ENCODE measurements at places on chromosomes 3 and 15.

DNA sequence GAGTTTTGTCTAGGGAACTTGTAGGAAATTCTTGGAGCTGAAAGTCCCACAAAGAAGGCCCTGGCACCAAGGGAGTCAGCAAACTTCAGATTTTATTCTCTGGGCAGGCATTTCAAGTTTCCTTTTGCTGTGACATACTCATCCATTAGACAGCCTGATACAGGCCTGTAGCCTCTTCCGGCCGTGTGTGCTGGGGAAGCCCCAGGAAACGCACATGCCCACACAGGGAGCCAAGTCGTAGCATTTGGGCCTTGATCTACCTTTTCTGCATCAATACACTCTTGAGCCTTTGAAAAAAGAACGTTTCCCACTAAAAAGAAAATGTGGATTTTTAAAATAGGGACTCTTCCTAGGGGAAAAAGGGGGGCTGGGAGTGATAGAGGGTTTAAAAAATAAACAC, 15.0 kb downstream of the TIGIT start:
- DNase-seq, result peak; percentile 50

- DNase-seq, result no peak
These were observed 1.6 kb upstream of the ITGB5 start for GRCh38 chr3:124888482-124889441.

- no peak for DNase-seq
These were observed 853.8 kb downstream of the IGSF11 start for GRCh38 chr3:118180853-118181252.

DNA sequence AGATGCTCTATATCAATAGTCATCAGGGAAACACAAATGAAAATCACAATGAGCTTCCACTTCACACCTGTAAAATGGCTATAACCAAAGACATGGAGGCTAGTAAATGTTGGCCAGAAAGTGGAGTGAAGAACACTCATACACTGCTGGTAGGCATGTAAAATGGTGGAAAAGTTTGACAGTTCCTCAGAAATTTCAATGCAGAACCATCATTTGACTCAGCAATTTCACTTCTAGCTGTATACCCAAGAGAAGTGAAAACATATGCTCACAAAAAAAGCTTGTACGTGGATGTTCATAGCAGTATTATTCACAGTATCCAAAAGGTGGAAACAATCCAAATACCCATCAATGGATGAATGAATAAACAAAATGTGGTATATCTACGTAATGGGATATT, 19.2 kb upstream of the TOP2B start:
- DNase-seq, result no peak

GRCh38 chr15:73584699-73585420, 48.3 kb downstream of the NPTN start:
- no peak for DNase-seq

DNA sequence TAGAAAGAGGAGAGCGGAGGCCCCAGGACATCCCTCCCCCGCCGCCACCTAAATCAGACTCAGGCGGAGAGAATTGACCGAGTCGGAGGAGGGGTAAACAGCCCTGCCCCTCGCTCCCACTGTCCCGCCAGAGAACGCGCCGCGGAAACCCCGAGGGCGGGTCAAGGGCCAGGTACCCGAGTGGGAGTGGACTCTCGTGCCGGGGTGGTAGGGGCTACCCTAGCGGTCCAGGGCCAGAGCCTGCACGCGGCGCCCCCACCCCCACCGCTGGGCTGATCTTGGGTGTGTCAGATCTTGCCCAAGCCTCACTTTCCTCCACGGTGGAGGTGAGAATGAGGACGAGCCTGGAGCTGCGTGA, 19.0 kb downstream of the SPATA12 start:
- DNase-seq, result no peak

GRCh38 chr3:153089620-153090019, 72.4 kb upstream of the RAP2B start:
- DNase-seq, result no peak

DNA sequence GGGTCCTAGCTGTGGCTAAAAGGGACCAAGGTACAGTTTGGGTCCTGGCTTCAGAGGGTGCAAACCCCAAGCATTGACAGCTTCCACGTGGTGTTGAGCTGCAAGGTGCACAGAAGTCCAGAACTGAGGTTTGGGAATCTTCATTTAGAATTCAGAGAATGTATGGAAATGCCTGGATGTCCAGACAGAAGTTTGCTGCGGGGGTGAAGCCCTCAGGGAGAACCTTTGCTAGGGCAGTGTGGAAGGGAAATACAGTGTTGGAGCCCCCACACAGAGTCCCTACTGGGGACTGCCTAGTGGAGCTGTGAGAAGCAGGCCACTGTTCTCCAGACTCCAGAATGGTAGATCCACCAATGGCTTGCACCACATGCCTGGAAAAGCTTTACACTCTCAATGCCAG, 17.9 kb downstream of the RNF13 start:
- DNase-seq, result no peak

DNA sequence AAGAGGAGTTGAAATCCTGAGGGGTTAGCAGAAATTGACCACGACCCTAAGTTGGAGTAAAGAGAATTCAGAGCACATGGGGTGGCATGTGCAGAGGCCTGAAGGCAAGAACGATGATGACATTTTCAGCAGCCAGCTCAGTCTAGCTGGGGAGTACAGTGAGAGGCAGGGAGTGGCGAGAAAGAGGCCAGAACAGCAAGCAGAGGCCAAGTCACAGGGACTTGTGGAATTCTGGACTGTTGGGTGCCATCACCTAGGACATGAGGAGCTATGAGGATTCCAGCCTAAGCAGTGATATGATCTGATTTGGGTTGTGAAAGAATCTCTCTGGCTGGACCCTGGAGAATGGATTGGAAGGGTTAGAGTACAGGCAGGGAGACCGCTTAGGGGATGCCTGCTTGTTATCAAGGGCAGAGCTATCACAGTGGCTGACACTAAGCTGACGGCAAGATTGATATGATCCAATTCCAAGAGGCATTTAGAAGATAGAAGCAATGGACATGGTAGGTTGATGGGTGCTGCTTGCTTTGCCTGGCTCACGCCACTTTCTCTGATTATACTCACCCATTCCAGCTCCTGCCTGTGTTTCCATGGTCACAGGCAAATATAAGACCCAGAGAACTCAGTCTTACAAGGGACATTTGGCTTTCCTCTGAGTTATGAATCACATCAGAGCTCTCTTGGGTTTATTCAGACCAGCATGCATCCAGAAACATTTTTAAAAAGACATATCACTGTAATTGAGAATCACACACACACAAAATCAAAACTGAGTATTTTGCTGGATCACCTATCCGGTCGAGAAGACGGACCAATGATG, 66.4 kb downstream of the LRTM1 start:
- no peak for DNase-seq

DNA sequence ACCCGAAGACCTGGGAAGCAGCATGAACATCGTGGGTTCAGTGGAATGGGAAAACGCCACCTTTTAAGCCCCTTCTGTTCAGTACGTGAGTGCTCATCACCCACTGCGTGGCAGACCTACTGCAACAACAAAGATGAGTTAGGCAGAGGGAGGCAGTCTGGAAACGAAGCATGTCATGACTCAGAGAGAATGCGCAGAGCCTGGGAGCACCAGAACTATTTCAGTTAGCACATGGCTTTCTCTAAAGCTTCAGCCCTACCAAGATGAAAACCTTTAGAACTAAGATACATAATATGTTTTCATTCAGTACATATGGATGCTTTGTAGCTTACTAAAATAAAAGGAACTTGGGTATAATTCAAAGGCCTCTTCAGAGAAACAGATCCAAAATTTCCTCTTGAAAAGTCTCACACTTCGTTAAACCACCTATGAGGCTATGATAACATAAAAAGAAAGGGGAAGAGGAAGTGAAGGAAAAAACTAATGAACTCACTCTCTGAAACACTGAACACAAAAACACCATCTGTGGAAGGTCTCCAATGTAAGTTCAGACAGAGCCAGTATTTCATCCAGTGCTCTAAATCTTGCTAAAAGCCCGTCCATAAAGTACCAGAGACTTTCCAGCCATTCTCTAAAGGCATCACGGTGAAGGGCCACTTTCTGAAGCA, 140.1 kb downstream of the OCA2 start:
- no peak for DNase-seq

DNA sequence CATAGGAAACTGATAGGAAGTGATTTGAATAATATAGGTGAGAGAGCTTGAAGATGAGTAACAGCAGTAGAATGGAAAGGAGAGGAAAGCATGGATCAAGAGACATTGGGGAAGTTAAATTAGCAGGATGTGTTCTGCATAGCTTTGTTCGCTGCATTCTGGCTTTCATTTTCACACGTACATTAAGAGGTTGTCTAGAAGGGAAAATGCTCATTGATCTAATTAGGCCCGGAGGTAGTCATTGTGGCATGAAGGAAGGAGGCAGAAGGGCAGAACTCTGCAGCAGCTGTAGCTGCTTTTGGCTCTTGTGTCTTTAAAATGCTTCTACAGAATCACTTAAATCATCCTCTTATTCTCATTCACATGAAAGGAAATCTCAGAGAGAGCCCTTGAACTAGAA, 40.3 kb downstream of the KCNAB1 start:
- no peak for DNase-seq

GRCh38 chr15:31021067-31021665, 29.7 kb upstream of the MTMR10 start:
- no peak for DNase-seq

DNA sequence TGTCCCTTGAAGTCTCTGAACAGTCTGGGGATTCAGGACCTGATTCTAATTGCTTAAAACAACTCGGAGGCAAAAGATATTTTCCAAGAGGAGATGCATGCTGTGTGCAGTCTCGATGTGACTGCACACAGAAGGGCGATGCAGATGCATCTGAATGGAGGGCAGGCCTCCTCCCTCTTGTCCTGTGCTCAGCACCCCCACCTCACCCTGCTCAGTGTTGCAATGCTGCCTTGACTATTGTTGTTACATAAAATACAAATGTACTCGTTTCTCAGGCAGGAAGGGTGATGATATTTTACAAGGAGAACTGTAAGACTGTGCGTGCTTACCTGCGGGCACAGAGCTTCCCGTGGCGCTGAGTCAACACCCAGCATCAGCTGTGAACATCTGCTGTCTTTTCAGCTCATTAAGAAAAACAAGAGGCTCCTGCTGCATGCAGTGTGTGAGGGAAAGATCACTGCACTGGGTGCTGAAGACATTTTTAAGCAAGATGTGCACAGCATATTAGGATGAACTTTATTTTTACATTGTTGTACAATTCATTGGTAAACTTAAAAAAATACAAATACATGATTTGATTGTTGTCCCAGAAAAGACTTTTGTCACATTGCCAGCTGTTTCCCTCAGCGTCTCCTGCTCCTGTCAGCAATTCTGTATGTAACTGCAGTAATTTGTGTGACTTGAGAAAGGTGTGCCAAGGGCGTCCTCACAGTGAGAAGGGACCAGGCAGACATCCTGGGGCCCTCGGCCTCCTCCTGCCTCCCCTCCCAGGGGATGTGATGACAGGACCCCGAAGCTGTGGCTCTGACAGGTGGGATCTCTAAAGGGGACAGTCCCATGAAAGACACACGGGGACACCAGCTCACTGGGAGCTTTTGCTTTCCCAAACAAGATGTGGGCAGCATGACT, 56.3 kb upstream of the RPL32 start:
- DNase-seq, result no peak

GRCh38 chr15:65249641-65250040, 37.0 kb downstream of the PARP16 start:
- peak; percentile 36 for DNase-seq

DNA sequence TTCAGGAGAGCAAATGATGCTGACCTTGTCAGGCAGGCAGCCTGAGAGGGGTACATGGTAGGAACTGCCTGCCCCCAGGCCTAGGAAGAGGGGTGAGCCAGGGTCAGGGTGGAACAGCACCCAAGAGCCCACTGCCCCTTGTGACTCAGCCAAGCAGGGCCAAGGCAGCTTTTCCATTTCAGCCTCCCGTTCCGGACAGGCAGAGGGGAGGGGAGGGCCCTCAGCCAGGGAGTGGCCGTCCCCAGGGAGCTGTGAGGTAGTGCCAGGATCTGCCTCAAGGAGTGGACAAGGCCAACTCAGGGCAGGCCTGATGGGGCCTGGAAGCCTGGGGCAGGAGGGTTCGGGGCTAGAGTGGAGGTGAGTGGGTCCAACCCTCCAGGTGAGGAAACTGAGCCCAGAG, 5.1 kb upstream of the ANKRD63 start:
- DNase-seq, result no peak

- DNase-seq, result no peak
These were observed 4.8 kb upstream of the AVEN start for GRCh38 chr15:34043813-34044212.

DNA sequence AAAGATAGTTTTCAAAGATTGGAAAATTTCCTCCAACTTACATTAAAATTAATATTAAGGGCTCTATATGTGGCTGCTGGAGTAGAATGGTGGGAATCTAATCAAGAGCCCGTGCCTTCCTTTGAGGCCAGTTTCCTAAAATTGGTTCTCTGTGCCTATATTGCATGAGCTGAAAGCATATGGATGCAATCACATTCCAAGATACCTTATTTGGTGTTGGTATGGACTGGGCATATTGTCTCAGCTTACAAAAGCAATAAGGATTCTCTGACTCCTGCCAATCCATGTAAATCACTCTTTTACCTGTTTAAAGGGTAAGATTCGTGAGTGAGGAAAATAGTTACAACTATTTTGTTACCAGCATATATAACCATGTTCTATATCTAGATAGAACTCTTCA, 111.6 kb downstream of the GREM1 start:
- DNase-seq, result no peak

- DNase-seq, result no peak
These were observed 42.5 kb upstream of the DYNC1LI1 start for GRCh38 chr3:32613183-32613582.

DNA sequence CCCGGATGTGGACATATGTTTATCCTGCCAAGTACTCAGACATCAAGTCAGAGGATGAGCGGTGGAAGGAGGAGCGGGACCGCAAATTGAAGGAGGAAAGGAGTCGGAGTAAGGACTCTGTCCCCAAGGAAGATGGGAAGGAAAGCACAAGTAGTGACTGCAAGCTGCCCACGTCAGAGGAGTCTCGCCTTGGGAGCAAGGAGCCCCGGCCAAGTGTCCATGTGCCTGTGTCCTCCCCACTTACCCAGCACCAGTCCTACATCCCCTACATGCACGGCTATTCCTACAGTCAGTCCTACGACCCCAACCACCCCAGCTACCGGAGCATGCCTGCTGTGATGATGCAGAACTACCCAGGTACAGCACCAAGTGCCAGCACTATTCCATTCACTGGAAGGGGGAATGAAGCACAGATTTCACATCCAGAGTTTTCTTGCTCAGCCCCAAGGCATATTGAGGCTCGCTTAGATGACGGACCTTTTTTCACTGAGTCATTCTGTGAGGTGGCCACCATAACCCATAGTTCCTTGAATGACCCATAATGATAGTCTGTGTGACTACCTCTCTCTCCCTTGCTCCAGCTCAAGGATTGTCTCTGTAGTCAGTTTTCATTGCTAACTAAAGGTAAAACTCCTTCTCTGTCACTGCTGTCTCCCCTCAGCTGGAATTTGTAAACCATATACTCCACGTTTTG, 97.1 kb downstream of the RBPMS2 start:
- DNase-seq, result no peak

DNA sequence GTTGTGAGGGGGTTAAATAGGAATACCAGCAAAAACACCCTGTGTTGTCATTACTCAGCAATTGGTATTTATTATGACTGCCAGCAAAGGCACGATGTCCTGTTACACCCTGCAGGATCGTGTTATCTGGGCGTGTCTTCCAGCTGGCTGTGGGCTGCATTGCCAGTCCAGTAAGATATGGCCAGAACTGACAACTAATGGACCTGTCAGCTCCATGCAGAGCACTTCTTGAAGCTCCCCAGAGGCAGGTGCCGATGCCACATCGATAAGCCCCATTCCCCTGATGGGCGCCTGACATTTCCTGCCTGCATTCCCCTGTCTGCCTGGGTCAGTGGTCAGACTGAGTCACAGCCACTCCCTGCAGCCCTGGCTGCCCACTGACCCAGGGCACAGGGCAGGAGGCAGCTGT, 79.7 kb upstream of the RASGRF1 start:
- no peak for DNase-seq

Data from stimulated activated CD4-positive, alpha-beta T cell treated with anti-CD3 and anti-CD28 coated beads, Interleukin-15, amount 100 ng/mL, for 1 hour (primary cell).